ENCODE measurements at places on chromosomes 6 and 20.
A peak's percentile ranks its signal among the peaks of the same experiment; 100 is the strongest.

DNA sequence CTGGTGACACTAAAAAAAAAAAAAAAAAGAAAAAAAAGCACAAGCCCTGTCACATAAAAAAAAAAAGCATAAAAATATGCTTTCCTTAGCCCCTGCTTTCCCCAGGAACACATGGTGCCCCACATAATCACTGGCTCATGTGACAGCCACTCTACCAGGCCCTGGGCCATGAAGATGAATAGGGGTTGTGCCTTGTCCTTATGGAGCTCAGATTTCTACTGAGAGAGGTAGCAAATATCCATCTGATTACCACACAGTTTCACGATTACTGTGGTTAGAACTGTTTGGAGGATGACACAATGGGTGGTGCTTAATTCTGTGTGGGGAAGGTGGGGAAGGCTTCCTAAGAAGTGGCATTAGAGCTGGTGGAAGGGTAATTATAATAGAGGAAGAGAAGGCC is 9.3 kb downstream of the RAET1E start:
- peak; percentile 14 for DNase-seq

DNA sequence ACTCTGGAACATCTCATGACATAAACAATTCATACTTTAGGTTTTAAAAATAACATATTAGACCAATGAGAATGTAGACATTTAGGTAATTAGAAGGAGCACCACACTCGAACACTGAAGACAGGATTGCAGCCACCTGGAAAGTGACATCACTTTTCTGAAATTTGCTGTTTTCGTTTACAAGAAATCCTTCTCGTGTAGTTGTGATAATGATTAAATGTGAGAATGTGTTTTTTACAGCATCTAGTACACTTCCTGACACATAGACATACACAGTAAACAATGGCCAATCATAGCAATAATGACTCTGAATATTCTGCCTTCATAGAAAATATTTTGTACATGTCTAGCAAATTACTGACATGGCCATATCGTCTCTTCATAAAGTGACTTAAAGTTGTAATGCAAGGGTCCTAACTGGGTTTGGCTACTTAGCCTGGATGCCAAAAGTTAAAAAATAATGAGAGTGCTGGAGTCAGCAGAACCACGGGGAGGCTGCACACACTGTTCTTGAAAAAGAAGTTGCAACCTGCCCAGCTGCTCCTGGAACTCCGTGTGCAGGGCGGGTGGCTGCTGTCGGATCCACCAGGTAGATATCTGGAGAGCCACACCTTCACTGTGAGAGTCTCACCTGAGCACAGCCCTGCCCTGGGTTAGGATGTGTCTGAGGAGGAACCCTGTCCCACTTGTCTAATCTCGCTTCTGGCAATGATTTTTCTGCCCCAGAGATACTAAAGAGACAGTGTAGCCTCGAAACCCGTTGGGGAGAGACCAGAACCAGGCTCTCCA is 212.9 kb downstream of the QKI start:
- no peak for DNase-seq

GRCh38 chr6:116144605-116145004 is 18.7 kb upstream of the COL10A1 start:
- DNase-seq: peak; percentile 21

GRCh38 chr20:3661814-3662665 is 1.2 kb downstream of the GFRA4 start:
- DNase-seq: no peak

DNA sequence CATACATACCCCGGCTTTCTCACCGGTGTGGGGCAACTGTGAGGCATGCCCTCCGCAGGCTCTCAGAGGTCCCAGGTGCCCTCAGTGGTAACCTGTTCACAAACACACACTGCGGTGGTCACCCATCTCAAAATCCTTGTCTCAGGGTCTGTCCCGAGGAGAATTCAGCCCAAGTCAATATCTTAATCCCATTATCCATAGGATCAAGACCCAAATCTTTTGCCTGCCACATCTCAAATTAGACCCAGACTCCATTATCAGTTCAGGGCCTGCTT is 140.8 kb downstream of the CDC5L start:
- no peak for DNase-seq

GRCh38 chr6:25035512-25036435 is 100.0 kb upstream of the RIPOR2 start:
- no peak for DNase-seq

DNA sequence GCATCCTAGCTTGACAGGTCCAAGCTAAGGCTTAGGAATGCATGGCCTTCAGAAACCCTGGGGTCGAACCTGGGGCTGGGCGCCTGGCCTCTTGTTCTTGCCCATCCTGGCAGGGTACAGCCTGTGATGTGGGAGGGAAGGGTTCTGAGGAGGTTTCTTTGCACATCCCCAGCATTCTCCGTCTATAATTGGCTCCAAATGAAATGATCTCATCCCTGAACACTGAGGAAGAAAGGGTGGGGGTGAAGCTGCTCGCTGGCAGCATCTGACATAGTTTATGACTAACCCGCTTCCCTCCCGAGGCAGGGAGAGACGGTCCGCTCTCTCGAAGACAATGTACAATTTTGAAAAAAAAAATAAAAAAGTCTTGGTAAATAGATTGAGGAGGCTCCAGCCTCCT is 67.1 kb upstream of the ZNFX1 start:
- no peak for DNase-seq

DNA sequence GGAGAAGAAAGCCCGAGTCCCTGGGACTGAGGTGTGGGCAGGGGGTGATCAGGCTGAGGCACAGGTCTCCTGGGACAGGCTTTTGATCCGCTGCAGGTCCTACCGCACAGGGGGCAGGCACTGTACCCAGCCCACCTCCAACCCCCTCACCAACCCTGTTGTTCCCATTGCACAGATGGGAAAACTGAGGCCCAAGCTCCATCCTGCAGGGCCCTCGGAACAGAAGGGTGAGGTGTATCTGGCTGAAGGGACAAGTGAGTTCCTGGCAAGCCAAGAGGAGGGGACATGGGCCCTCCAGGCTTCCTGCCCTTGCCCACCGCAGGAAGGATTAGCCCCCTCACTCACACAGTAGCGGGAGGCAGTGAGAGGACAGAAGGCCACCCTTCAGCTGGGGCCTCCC is 16.5 kb upstream of the SPDEF start:
- no peak for DNase-seq

DNA sequence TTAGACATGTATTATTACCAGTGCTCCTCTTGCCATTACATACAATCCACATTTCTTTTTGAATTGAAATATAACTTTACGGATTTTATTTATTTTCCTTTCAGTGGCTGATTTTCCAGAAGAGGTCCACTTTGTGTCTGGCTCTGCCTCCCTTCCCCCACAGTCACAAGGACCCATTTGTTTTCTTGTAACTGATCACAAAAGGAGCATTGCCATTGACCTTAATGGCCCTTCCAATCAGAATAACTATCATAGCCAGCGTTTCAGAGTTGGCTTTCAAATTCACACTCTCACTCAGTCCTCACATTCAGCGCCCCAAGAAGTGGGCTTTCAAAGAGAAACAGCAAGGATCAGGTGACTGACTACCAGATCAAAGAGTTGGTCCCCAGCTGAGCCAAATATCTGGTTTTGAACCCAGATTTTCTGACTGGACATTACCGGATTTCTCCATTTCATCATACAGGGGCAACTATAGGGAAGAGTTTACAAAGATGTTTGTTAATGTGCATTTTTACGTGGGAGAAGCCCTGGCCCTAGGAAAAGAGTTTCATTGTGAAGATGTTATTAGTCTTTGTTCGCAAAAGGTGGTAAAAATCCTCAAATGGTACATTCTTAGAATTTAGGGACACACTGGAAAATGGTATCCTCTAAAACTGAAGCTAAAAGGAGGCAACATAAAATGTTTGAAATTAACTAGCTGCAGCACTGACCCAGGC is 2.0 kb upstream of the SLC22A23 start:
- no peak for DNase-seq

- DNase-seq: no peak
Observed at GRCh38 chr6:157568702-157569101, 187.7 kb downstream of the ZDHHC14 start.

- DNase-seq: no peak
Observed at GRCh38 chr6:119124079-119124824, 45.8 kb upstream of the FAM184A start.

- DNase-seq: no peak
Observed at GRCh38 chr20:60107621-60108390, 149.6 kb downstream of the CDH26 start.

GRCh38 chr6:147159536-147160374 is 44.5 kb upstream of the STXBP5 start:
- DNase-seq: peak; percentile 44

- no peak for DNase-seq
Observed at GRCh38 chr20:24364482-24364881, 104.9 kb upstream of the SYNDIG1 start.

- DNase-seq: peak; percentile 91
Observed at GRCh38 chr20:20393207-20394120, 25.6 kb downstream of the INSM1 start.

GRCh38 chr20:3146732-3147341 is 12.8 kb downstream of the FASTKD5 start:
- no peak for DNase-seq

DNA sequence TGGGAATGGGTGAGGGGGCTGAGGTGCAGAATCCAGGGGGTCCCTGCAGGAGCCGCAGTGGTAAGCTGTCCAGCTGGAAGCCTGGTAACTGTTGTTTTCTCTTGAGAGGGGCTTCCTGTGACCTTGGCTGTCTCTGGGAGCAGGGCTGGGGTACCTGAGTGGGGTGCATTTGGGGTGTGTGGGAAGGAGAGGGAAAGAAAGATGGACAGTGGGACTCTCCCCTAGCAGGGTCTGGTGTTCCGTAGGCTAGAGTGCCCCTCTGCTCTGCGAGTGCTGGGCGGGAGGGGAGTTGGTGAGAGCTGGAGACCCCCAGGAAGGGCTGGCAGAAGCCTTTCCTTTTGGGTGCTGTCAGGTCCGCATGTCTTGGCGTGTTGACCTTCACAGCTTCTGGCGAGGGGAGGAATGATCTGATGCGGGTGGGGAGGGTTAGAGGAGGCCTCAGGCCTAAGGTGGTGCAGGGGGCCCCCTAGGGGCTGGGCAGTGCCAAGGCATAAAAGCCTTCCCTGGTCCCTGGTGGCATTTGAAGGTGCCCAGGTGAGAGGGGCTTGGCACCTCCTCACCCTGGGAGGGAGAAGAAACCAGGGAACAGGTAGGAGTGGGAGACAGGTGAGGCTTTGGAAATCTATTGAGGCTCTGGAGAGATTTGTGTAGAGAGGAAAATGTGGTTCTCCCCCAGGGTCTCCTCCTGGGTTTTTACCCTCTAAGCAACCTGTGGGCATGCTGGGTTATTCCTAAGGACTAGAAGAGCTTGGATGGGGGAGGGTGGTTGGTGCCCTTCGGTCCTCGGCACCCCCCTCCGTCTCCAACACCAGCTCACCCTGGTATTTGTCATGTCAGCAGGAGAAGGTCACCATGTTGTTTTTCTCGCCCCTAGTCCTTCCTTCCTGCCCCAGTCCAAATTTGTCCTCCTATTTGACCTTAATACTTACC is 3.3 kb downstream of the VEGFA start:
- peak; percentile 89 for DNase-seq

GRCh38 chr6:160412993-160413392 is 64.8 kb downstream of the SLC22A3 start:
- no peak for DNase-seq

- DNase-seq: no peak
Observed at GRCh38 chr6:32060966-32061655, 22.9 kb downstream of the CYP21A2 start.

GRCh38 chr6:6599468-6599873 is 11.0 kb downstream of the LY86 start:
- no peak for DNase-seq

DNA sequence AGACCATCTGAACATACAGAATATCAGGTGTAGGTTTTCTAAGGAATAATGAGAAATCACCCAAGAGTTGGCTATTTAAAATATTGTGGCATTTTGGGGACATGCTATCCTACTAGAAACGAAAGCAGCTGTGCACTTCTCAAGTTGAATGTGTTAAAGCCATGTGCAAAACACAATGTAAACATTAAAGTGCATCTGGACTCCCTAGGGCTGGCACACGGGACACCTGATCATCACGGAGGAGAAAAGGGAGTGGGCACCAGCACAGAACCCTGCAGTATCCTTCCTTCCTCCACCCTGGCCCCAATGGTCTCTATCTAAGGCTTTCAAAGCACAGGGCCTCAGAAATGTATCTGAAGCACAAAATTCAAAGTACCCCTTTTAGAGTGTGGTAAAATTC is 94.3 kb downstream of the INSM1 start:
- DNase-seq: no peak

- DNase-seq: no peak
Observed at GRCh38 chr6:55227862-55228261, 53.5 kb downstream of the HCRTR2 start.

DNA sequence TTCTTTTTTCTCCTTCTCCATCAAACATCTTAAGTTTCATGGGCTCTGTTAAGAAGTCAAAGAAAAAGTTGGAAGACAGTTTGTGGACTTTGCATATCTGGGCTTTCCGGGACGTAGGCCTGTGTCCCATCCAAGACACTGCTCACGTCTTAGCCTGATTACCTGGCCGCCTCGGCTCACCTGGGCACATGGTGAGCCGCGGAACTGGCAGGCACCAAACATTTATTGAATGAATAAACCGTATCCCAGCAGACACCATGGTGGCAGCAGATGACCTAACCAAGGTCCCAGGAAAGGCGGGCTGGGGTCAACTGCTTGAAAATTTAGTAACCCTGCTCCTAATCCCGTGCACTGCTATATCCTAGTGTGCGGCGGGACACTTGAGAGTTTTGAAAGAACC is 35.6 kb downstream of the GNAS start:
- no peak for DNase-seq

- no peak for DNase-seq
Observed at GRCh38 chr20:38473367-38473795, 738 bp downstream of the RALGAPB start.

GRCh38 chr6:26017632-26017966 is 55.0 kb downstream of the TRIM38 start:
- peak; percentile 43 for DNase-seq

DNA sequence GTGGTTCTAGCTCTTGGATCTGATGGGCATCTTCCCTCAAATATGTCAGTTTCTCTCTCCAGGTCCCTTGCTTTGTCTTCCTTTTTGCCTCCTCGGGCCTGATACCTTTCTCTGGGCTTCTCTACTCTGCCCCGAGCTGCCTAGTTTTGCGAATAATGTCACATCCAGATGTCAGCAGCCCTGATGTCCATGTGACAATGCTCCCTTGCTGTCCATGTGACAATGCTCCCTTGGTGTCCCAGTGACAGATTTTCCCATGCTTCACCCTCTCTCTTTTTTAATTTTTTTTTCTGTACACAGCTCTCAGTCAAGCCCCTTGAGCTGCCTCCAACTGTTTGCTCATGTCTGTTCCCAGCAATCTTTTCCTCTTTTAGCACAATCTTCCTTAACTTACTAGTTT is 6.4 kb downstream of the TRAF3IP2 start:
- DNase-seq: no peak

GRCh38 chr20:57618091-57618763 is 2.0 kb downstream of the ZBP1 start:
- DNase-seq: no peak

DNA sequence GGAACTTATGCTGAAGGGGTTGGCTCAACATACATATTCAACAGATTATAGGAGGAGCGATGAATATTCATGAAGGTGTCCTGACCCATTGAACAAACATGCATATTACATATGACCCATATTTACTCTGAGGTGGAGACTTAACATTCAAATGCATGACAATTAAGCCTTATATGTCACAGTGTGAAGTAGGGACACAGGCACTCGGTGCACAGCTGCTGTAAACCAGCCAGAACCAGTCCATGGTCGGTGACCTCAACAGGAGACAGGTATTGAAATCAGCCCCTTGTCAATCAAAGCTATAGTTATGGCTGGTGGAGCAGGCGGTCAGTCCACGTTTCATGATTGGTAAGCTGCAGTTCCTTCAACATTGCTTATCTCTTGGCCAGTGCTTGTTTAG is 347.3 kb downstream of the THBS2 start:
- DNase-seq: no peak

- peak; percentile 81 for DNase-seq
Observed at GRCh38 chr6:423799-424345, 32.3 kb downstream of the IRF4 start.
